ENCODE measurements at places on chromosomes 12 and 14.

GRCh38 chr12:72214163-72214562 is 58.0 kb upstream of the TRHDE start:
- no peak for DNase-seq

DNA sequence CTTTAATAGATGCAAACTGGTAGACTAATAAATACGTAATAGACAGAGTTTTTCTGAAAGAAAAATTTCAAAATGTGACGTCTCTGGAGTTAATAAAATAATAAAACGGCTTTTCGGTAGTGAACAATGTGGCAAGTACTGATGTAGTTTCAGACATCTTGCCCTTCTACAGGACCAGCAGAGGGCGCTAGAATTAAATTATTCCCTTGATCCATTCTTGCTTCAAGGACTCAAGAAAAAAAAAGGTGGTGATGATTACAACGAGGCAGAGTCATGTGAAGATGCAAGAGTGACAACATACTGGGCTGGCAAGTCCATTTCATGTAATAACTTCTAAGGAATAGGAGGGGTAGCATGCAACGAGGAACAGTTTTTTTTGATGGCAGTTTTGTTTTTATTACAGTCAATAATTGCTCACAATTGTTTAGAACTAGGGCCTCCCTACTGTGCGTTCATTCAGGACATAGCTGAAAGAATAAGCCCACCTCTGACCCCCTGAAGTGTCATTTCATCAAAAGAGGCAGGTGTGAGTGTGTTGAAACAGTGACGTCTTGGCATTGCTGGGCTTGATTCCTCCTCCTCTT is 101.0 kb upstream of the GZMB start:
- DNase-seq = no peak

DNA sequence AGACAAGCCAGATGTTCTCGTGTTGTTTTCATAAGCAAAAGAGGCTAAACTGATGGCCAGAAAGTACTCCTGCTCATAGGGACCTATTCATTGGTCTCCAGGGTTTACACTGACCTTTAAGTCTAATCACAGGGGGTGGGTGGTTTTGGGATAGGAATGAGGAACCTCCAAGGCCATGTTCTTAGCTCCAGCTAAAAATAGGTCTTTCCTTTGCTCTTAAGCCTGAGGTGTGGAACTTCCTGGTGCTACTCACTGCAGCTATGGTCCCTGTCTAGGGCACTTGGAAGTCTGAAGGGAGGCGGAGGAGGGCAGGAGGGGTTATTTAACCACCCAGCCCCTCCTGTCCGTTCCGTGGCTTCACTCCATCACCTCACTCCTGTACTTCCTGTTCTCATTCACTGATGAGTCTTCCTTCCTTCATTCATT is 18.6 kb downstream of the GPRC5A start:
- no peak for DNase-seq

DNA sequence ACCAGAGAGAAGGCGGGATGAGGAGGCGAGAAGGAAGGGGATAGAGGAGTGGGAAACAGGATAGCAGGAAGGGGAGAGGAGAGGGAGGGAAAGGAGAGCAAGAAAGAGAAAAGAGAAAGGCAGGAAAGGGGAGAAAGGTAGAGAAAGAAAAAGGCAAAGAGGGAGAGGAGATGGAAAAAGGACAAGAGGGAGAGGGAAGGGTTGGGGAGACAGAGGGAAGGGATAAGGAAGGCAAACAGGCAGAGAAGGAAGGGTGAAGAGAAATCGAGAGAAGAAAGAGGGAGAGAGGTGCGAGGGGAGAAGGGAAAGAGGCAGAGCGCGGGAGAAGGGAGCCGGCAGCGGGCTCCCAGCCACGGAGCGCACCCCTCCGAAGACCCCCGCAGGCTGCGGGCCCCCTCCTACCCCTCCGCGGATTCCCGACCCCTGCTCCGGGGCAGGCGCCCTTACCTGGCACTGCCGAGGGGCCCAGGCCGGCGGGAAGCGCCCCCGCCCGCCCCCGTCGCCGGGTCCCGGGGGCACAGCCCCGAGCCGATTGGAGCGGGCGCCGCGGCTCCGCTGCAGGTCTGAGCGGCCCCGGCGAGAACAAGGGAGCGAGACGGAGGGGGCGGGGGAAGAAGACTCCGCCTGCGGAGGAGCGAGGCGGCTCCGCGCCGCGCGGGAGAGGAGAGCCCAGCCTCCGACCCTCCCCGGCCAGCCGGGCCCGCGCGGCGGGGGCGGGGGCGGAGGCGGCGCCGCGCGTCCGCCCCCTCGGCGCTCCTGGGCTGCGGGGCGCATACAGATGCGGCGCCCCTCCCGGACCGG is at the start of gene CDH24:
CDH24 (minus strand) TSS at position 565 of the 801 bp plus-strand sequence. CDS start 1,787 bp downstream, outside the sequence.
- peak; percentile 65 for DNase-seq

DNA sequence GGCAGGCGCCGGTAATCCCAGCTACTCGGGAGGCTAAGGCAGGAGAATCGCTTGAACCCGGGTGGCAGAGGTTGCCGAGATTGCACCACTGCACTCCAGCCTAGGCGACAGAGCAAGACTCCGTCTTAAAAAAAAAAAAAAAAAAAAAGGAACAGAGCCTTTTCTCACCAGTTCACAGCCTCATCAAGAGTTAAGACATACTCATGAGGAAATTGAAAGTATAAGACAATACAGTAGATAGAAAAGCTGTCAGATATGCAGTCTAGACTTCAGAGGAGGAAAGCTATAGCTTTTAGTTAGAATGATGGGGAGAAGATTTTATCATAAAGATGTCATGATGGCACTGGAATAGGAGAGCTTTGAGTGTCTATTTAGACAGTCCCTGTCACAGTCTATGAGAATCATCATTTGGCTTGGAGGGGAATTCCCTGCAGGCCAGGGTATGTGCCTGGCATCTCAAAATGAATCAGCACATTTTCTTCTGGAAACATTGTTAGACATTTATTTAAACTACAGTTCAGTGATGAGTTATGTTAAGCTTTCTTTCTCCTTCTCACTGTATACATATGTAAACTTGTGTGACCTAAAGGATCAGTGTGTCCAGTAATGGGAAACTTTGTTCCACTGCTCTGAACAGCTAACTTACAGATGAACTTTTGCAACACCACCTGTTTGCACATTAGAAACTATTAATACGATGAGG is 2.9 kb upstream of the RAB35 start:
- peak; percentile 16 for DNase-seq

DNA sequence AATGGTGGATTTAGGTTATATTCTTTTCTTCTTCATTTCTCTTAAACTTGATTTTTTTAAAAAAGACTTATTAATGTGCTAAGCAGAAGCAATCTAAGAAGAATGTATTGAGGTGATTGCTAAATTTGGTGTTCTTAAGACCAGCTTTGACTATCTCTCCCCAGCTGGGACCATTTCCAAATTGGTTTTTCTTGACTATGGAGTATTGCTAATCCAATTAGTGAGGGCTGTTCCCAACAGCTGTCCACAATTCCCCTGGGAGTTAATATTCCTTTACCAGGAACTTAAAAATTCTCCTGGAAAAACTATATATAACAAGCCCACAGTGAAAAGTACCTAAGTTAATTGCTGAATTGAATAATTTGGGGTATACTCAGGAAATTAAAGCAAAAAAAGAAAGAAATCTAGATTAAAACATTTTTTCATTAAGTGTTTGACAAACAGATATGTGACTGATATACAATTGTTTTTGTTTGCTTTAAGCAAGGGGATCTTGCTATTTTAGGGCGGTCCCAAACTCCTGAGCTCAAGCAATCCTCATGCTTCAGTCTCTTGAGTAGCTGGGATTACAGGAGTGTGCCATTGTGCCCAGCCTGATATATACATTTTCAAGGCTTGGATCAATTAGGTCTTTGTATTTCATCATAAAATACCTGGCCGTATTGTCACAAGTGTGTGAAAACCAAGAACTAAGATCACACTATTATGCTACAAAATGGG is 105.0 kb downstream of the FAR2 start:
- no peak for DNase-seq

GRCh38 chr12:53498235-53498630 is 1.0 kb downstream of the MAP3K12 start:
- no peak for DNase-seq

- DNase-seq = no peak
Measured at GRCh38 chr14:52348776-52349175, 34.7 kb downstream of the PTGER2 start.

GRCh38 chr14:36718216-36718615 is 56.6 kb downstream of the PAX9 start:
- no peak for DNase-seq

DNA sequence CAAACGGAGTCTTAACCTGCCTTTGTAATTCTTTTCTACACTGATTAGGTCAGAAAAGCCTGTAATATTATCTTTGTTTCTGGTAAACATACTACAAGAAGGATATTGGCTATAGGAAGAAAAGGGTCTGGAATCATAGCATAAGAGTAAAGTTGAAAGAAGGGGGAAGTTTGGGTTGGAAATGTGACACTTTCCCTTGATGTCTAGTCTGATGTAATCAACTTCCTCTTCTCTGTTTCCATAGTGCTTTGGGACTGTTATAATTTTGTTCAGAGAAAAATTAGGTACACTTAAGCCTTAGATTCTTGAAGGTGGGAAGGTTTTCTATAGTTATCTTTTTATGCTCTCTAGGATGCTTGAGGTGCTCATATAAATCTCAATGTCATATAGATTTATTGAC is 322.2 kb downstream of the AEBP2 start:
- peak; percentile 66 for DNase-seq

DNA sequence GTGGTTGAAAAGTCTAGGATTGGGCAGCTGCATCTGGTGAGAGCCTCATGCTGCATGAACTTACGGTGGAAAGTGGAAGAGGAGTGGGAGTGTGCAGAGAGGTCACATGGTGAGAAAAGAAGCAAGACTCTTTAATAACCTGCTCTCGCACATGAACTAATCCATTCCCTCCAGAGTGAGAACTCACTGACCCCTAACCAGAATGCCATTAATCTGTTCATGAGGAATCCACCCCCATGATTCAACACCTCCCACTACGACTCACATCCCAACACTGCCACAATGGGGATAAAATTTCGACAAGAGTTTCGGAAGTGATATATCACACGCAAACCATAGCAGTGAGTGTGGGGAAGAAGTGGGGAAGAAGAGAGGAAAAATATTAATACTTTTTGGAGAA is 377.4 kb downstream of the NAV3 start:
- DNase-seq = no peak

- no peak for DNase-seq
Measured at GRCh38 chr12:58090685-58091084, 149.3 kb downstream of the ATP23 start.

GRCh38 chr12:44627387-44628166 is 248.5 kb downstream of the NELL2 start:
- DNase-seq = no peak

- no peak for DNase-seq
Measured at GRCh38 chr14:51293912-51294389, 53.9 kb downstream of the TMX1 start.

DNA sequence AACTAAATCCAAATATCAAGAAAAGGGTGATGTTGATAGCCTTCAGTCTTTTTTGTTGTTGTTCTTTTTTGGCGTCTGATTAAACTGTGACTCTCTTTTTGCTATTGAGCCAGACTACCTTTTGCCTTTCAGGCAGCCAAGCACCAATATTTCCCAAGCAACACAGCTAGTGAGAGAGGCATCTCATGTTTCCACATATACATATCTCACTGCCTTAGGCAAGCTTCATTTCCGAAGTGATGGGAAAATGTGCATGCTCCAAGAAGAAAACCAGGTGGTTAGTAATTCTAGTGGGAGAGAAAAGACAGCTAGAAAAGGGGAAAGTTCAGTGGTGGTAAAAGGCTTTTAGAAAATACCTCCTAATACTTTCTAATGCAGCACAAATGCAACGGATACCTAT is 277.7 kb downstream of the TMTC2 start:
- DNase-seq = no peak

GRCh38 chr12:76944892-76945291 is 66.1 kb upstream of the CSRP2 start:
- DNase-seq = no peak

- no peak for DNase-seq
Measured at GRCh38 chr12:131826097-131826928, 1.9 kb upstream of the MMP17 start.

- DNase-seq = no peak
Measured at GRCh38 chr12:109591041-109591440, 17.4 kb downstream of the MVK start.

DNA sequence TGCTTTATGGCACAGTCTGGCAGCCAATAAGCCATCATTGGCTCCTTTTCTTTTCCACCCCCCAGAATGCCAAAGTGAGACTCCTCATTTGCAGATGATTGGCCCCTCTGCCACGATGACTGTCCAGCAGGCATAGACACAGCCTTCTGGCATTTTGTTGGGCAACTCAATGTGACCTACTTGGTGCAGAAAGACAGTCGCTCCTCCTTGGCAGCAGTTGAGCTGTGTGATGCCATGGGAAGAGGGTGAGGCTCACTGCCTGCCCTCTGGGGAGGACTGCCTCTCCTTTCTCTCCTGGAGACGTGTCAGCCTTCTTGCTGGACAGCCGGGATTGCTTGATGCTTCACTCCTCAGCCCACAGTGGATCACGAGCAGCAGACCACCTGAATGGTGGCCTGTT is 264.9 kb downstream of the C12orf75 start:
- no peak for DNase-seq

DNA sequence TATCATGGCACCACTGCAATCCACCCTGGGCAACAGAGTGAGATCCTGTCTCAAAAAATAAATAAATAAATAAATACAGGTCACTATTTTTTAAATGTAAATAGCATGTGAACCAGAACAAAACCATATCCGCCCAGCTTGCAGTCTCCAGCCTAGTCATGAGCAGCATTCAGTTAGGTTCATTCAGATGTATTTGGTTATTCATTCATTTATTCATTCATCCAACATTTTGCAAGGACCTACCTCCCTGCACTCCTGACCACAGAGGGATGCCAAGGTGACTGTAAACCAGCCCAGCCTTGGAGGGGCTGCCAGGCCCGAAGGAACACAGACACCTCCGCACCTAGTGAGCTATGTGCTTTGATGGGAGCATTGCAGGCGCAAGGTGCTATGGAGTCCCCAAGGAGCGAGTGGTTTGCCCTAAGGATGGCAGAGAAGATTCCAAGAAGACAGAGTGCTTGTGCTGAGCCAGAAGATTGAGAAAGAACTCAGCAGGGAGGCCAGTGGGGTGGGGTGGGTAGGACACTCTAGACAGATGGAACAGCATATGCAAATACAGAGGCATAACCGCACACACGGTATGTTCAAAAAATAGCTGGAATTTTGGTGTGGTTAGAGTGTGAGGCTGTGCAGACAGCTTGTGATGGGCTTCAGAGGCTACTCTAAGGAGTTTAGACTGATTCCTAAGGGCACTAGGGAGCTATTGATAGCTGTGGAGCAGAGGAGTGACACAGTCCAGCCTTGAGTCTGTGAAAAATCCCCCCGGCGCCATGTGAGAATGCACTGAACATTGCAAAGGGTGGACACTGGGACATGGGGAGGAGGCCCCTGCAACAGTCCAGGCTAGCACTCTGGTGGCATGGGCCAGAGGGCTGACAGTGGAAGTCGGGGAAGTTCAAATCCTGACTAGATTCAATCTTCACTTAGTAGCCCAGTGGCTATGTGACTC is 11.7 kb downstream of the DTX1 start:
- no peak for DNase-seq

GRCh38 chr12:115752156-115752555 is 525.3 kb downstream of the MED13L start:
- no peak for DNase-seq

All from hematopoietic multipotent progenitor cell (in vitro differentiated cells).